ENCODE measurements at places on chromosomes 16 and 17.

GRCh38 chr16:85517563-85518179 lies 95.5 kb upstream of the GSE1 start:
- no peak for DNase-seq

DNA sequence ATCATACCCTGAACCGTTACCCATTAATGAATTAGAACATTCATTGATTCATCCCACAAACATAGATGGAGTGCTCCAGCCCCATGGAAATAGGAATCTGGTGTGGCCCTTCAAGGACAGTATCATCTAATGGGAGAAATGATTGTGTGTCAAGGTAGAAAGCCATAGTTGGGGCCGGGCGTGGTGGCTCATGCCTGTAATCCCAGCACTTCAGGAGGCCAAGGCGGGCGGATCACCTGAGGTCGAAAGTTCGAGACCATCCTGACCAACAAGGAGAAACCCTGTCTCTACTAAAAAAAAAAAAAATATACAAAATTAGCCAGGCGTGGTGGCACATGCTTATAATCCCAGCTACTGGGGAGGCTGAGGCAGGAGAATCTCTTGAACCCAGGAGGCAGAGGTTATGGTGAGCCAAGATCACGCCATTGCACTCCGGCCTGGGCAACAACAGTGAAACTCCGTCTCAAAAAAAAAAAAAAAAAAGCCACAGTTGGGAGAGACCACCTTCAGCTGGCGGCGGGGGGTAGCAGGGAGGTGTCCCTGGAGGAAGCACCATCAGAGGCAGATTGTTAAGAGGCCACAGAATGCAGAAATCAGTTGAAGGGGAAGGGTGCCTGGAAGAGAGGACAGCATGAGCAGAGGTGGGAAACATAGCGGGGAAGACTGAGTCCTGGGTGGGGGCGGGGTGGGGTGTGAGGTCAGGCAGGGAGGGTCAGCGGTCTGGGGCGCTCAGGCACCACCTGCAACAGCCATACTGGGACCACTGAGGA lies 60.0 kb downstream of the USP22 start:
- DNase-seq, result no peak

- no peak for DNase-seq
Measured at GRCh38 chr17:13582776-13583547, 18.8 kb downstream of the HS3ST3A1 start.

- DNase-seq, result no peak
Measured at GRCh38 chr16:88365244-88365865, 17.4 kb upstream of the ZNF469 start.

DNA sequence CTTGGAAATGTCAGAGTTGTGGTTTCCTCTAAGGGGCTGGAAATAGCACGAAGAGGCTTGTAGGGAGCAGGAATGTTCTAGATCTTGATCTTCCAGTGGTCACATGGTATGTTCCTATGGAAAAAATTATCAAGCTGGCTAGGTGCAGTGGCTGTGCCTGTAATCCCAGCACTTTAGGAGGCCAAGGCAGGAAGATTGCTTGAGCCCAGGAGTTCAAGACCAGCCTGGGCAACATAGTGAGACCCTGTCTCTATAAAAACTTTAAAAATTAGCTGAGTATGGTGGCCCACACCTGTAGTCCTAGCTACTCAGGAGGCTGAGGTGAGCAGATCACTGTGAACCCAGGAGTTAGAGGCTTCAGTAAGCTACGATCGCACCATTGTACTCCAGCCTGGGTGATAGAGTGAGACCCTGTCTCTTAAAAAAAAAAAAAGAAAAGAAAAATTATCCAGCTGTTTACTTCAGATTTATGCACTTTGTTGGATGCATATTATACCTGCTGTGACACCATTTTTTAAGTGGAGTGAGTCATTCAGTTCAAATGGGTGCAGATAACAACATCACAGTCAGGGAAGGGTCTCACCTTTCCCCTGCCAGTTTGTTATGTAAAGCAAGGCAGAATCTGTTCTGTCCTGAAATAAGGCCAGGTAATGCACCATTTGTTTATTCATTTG lies 65.7 kb upstream of the LYRM9 start:
- no peak for DNase-seq

GRCh38 chr17:59365383-59365981 lies 34.0 kb downstream of the YPEL2 start:
- DNase-seq, result no peak

DNA sequence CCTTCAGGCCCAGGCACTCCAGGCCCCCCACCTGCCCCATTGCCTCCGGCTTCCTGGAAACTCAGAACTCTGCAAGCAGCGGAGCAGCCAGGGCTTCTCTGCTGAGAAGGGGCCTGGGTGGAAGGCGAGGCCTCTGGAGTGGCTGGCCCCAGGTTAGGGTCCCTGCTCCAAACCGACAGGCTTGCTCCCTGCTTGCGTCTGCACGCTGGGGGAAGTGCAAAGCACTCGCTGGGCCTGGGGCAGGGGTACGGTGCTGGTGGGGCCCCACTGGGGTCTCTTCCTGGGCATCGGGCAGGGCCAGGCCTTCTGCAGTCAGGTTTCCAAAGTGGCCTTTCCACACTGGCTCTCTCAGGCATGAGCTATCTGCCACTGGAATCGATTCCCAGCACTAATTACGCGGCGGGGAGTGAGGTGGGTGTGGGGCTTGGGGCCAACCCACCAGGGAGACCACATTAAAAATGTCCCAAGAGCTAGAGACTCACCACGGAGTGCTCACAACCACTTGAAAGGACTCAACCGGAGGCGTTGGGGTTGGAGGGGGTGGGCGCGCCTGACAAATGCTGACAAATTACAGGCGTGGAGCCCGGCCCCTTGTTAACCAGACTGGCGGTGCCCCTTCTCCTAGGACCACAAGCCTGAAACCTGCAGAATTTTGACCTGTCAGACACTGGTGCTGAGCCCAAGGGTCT lies 17.9 kb downstream of the FAM83G start:
- no peak for DNase-seq

DNA sequence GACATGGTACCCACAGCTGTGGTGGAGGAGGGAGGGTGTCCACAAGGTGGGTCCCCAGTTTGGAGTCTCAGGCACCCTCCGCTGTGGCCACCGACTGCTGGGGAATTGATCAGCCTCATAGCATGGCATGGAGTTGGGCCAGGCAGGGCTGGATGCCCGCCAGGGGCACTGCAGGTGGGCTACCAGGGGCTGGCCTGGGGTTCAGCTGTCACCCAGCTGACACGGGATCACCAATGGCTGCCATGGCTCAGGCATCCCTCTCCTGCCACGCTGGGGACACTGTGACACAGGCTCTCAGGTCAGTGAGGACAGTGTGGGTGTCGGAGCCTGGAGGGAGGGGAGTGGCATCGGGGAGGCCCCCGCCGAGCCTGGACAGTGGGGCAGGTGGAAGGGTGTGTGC lies 19.8 kb upstream of the SSTR5 start:
- no peak for DNase-seq

DNA sequence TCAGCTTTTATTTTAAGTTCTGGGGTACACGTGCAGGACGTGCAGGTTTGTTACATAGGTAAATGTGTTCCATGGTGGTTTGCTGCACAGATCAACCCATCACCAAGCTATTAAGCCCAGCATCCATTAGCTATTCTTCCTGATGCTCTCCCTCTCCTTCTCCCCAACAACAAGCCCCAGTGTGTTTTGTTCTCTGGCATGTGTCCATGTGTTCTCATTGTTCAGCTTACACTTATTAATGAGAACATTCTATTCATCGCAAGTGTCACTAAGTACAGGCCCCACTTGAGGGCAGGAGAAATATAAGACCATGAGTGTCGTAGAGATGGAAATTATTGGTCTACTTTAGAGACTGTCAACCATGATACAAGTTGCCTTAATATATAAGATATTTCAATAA lies 615.1 kb downstream of the CDH8 start:
- no peak for DNase-seq

DNA sequence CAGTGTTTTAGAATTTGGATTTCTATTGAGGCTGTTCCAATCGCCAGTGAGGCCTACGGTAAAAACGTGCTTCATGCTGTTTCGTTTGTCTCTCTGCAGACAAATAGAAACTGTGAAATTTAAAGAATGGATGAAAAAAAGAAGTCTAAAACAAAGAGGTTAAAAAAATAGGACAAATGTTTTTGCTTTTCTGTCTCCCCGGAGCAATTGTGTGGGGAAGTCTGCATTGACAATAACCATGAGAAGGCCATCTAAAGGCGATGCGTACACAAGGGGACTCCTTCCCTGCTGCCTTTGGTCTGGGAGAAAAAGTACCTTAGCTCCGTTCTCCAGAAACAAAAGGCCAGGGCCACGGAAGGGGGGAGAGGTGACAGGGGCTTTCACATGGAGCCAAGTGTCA lies 4.6 kb upstream of the ZFHX3 start:
- no peak for DNase-seq

DNA sequence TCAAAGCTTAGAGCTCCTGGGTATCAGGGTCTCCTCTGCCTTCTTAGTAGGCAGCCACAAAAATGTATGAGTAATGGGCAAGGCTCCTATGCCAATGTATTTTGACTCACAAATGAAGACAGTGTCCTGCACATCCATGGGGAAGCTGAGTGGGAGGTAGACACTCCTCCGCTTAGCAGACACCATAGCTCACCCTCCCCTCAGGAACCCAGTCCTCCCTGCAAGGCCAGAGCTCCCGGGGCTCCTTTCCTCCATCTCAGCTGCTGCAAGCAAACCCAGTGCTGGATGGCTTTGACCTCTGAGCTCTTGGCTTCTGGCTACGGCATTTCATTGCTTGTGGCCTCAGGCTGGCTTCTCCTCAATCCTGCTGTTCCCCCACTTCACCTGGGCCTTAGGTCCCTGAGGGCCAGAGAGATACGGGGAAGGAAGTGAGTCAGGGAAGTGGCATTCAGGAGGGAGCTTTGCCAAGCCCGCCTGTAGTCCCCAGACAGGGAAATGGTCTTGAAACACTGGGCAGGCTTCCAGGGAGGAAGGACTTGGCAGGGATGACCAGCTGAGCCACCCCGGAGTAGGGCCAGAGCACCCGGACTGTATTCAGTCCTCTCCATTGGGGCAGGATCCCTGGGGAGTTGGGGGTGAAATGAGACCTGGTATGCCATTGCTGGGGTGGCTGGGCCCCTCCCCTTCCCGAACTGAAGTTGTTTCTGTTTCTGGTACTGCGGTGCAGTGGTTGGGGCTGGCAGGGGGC lies 4.5 kb downstream of the ABCC3 start:
- peak; percentile 99 for DNase-seq

DNA sequence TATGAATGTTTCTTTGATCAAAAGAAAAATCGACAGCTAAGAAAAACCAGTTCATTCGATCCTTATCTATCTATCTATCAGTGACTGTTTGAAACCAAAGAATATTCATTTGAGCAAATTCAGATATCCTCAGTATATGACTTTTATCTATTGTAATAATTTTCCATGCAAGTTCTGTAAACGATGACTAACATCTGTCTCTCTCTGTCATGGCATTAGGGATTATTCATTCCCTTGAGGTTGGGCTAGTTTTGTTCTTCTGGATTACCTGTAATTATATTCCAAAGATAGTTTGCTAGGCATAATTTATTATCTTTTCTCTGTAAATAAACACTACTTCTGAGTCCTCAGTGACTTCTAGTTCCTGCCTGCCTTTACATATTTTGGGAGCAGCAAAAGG lies 497.7 kb upstream of the CDH11 start:
- no peak for DNase-seq

DNA sequence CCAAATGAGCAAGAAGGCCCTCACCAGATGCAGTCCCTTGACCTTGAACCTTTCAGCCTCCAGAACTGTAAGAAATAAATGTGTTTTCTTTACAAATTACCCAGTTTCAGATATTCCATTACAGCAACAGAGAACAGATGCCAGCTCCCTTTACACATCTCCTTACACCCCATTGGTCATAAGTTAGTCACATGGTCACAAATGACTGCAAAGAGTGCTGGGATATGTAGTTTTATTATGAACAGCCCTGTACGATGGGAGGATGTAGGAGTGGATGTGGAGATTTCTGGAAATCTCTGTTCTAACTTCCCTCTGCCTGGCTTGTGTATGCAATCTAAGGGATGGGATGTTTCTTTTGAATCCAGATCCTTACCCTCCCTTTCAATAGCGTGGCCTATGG lies 13.3 kb upstream of the RPL38 start:
- DNase-seq, result no peak

GRCh38 chr16:75402159-75402820 lies 31.0 kb downstream of the CFDP1 start:
- no peak for DNase-seq

DNA sequence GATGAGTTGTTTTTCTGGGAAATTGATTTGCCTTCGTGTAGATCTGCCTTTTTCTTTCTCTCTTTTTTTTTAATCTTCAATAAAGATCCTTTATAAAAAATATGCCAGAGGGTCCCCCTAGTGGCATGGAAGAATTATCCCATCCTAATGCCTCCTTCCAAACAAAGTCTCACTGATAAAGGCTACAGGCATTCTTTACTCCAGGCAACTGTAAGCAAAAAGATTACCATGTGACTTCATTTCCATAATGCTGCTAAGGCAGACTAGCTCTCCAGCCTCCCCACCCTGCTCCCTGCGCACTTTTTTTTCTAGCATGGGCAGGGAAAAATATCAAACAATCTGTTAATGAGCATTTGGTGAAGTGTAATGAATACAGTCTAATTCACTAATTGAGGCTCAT lies 220.2 kb upstream of the CDH8 start:
- no peak for DNase-seq

- DNase-seq, result no peak
Measured at GRCh38 chr17:4033751-4034251, 69.6 kb upstream of the ATP2A3 start.

GRCh38 chr17:63490329-63490728 lies 13.5 kb downstream of the ACE start:
- no peak for DNase-seq

- DNase-seq, result no peak
Measured at GRCh38 chr16:53545433-53545832, 42.4 kb upstream of the AKTIP start.

DNA sequence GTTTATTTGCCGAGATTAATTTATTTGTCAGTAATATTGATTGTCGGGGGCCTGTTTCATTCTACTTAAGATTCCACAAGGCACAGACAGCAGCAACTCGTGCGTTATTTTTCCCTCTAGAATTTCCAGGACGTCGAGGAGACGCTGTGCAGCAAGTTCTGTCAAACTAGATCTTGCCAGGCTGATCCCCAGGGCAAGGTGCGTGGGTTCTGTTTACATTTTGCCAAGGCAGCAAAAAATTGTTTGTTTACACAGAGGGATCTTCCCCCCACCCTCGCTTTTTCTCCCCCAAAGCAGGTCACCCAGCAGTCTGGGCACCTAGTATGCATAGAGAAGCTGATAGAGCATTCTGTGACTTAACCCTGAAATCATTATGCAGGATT lies 111.4 kb downstream of the IRX3 start:
- no peak for DNase-seq

GRCh38 chr16:49019081-49019633 lies 262.5 kb downstream of the CBLN1 start:
- DNase-seq, result no peak
